ENCODE measurements at places on chromosomes 16 and 17.

GRCh38 chr17:78596871-78597764 lies 19.9 kb upstream of the DNAH17 start:
- DNase-seq, result no peak

DNA sequence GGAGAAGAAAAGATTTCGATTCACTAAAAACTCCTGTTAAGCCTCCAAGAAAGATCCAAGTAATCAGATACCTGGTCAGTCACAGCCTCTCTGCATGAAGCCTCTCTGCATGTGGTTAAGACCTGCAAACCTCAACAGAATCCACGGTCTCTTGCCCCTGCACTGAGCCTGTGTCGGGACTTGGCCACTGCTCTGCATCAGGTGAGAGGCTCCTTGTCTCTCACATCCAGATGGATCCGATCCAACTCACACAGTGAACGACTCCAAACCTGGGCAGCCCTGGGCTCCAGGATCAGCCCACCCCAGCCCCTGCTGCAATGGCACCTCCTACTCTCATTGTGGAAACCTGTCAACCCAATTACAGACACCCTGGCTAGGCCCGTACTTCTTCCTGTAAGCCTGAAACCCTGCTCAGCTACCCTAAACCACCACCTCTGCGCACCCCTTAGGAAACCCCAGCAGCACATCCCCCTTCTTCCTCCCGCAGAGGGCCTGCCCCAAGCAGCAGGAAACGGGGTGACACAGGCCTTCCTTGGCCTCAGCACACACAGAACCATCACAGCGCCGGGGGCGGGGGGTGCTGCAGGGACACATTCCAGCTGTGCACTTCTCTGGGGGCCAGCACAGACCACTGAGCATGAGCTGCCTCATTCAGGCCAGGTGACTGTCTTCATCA lies 129.5 kb downstream of the ANKRD11 start:
- no peak for DNase-seq

DNA sequence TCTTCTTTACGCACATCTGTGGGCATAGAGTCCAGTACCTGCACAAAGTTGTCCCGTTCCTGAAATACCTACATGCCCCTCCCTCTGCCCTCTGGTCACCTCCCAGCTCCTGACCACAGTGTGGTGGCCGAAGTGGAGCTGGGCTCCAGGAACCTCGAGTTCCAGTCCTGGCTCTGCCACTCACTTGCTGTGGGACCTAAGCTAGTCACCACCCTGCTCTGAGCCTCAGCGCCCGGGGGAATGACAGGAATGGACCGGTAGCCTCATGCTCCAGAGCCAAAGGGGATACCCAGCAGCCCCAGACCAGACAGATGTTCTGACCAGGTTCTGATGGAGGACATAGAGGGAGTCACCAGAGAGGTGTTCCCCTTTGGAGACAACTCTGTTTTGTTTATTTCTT lies 26.7 kb upstream of the ITGA3 start:
- no peak for DNase-seq

DNA sequence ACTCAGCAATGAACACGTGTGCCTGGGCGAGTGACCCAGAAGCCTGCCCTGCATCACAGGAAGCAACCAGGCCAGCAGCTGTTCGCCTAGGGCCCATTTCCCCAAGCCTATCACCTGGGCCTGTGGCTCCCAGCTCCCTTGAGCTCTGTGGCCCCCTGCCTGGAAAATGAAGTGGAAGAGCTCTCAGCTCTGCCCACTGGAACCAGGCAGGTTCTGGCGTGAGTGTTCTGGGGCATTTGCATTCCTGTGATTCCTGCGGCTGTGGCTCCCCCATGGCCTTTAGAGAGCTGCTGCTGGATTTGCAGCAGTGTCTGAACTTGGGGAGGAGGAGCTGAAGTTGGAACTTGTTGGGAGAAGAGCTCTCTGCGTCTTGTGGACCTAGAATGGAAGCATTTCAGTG lies 22.8 kb downstream of the PGS1 start:
- DNase-seq, result no peak

DNA sequence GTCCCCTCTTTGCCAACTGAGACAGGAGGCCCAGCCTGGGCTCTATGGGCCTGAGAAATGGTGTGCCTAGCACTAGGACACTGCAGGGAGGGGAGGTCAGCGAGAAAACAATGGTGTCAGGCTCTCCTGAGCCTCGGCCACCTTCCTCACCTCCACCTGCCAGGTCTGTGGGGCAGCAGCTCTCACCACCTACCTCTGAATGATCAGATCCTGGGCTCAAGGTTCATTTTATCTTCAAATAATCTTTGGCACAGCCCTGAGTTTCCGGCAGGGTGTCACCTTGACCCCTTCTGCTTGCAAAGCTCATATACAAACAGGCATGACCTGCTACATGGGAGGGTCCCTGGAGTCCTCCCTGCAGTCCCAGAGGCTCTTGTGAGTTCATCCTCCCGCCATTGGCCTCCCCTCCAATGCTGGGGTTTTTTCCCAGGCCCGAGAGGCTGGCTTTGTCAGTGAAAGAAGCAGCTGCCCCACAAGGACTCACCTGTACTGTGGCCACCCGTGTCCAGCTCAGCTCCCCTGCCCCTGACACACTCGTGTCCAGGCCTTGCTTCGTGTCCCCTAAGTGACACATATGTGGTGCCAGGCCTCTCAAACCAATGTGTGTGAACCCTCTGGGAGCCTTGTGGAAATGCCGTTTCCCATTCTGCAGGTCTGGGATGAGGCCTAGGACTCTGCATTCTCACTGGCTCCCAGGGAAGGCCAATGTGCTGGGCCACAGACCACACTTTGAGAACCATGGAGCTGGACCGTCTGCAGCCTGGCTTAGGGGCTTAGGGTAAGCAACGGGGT lies 176.8 kb upstream of the CIBAR2 start:
- no peak for DNase-seq

DNA sequence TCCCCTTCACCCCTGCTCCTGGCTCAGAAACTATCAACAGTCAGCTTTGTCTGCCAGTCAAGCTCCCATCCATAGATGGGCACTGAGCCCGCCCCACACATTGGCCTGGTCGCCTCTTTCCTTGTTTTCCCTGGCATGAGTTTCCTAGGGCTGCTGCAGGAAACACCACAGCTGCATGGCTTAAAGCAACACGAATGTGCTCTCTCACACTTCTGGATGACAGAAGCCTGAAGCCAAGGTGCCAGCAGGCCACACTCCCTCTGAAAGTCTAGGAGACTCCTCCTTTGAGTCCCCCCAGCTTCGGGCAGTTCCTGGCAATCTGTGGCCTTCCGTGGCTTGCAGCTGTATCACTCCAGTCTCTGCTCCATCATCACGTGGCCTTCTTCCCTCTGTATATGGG lies 69.9 kb downstream of the TBC1D16 start:
- DNase-seq, result peak; percentile 86

DNA sequence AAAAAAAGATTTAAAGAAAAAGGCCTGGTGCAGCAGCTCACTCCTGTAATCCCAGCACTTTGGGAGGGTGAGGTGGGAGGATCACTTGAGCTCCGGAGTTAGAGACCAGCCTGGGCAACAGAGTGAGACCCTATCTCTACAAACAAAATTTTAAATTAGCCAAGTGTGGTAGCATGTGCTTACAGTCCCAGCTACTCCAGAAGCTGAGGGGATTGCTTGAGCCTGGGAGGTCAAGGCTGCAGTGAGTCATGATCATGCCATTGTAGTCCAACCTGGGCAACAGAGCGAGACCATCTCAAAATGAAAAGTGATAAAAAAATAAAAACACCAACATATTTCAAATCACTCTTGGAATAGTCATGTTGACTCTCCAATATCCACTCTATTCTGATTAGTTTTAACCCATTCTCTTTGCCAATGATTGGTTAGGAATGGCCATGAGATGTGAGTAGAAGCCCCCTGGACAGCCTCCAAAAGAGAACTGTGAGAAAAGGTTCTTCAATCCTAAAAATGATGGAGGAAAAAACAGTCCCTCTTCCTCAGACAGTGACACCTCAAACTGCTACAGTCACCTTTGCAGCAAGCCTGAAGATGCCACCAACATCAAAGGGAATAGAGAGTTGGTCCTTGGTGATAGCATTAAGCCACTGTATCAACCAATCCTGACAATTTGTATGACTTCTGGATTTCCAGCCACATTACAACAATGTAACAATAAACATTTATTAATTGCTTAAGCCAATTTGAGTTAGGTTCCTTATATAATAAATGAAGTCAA lies 2.9 kb upstream of the KANSL1 start:
- no peak for DNase-seq

DNA sequence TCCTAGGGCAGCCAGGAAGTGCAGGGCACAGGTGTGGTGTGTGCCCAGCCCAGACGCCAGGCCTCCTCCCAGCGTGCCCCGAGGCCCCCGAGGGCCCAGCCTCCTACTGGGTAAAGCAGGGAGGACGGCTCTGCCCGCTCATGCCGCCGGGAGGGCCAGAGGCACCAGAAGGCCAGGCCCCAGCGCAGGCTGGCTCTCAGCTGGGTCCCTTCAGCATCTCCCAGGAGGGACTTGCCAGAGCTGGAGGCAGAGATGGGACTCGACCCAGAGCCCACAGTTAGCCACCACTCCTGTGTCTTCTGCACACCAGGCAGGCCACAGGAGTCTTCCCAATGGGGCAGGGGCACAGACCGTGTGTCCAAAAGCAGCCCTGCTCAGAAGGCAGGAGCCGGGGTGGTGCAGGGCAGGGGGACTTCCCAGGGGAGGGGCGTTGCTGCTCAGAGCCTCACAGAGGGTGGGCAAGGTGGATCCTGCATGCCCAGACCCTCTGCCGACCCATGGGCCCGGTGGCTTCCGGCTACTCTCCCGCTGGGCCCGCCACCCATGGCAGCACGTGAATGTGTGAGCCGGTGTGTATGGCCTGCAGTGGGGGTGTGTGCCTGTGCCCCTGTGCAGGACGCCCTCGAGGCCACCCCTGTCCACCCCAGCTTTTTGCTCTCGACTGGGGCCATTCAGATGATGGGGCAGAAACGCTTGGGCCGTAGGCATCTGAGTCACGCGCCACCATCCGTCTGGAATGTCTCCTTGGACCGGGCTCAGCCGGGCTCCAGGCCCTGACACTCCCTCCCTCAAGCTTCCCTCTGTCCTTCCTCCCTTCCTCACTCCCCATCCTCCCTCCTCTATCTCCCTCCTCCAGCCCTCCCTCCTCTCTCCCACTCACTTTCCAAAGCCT lies 5.7 kb upstream of the ZNF469 start:
- peak; percentile 25 for DNase-seq

DNA sequence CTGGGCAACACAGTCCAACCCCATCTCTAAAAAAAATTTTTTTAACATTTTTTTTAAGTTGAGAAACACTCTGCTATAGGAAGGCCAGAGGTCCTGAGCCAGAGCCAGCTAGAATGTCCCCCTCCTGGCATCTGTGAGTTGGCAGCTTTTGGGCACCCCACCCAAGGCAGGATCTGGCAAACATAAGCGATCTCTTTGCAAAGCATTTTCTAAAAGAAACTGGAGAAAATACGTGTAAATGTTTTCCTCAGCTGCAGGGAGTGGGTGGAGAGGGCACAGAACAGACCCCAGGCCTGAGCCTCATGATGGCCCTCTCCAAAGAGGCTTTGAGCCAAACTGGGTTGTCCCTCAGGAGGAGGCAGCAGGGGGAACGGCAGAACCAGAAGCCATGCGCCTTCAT lies 11.7 kb downstream of the CAVIN1 start:
- no peak for DNase-seq

DNA sequence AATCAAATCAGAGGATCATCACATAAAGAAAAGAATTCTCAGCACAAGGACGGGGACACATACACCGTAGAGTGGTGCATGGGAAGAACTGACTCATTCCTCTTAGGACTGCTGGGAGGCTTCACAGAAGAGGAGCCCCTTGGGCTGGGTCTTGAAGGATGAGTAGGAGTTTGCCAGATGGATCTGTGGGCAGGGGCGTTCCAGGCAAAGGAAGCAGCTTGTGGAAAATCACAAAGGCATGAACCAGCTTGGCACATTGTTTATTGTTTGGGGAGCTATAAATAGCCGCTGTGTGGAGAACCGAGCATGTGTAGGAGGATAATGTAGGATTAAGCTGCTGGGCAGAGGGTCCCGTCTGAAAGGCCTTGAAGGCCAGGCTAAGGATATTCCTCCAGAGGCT lies 5.1 kb upstream of the SLC16A11 start:
- no peak for DNase-seq

- no peak for DNase-seq
Observed at GRCh38 chr17:57587193-57587969, 157.7 kb downstream of the CCDC182 start.

DNA sequence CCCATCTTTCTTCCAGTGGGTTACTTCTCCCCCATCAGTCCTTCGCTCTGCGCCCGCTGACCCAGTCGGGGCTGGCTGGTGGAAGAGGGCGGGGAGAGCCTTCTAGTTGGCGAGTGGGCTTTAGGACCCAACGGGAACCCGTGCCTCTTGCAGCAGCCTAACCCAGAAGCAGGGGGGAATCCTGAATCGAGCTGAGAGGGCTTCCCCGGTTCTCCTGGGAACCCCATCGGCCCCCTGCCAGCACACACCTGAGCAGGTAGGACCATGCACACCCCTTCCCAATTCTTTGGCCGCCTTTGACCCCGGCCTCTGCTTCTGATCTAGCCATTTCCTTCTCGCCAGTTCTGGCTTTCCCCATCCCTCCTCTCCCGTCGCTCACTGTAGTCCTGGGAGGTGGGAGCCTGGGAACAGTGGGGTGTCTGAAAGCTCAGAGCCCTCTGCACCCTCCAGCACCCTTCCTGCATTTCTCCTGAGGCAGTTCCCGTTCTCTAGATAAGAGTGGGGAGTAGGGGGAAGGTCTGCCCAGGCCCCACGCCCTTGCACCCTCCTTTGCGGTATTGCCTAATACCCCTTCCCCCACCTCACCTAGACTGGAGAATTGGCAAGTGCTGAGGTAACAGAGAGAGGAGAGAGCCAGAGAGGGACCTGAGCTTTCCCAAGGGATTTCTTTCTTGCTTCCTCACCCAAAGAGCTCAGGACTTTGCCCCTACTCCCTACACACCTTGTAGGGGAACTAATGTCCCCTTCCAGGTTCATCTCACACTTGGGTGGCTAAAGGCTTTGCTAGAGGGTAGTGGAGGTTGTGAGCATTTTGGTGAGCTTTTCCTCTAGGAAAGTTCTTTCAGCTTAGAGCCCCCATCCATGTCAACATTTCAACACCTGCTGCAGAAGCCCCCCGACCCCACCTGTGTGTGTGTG lies at the start of gene RARA:
RARA (plus strand) TSS at position 150 of the 918 bp plus-strand sequence. CDS start 22,039 bp downstream, outside the sequence.
- no peak for DNase-seq

GRCh38 chr17:72710202-72710601 lies 382.3 kb downstream of the SLC39A11 start:
- DNase-seq, result no peak

DNA sequence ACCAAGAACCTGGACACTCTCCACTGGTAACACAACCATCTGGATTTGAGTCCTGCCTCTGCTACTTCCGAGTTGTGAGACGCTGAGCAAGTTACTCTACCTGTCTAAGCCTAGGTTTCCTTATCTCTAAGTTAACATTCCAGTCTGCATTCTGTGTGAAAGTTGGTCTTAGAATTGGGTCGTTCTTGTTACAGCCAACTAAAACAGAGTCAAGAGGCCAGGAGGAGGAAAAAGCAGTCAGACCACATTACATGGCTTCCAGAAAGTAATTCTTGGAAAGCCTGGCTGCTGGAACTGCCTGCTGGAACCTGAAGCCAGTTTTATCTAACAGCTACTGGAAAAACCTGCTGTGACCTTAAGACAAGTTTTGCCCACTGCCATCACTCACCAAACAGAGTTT lies 38.4 kb upstream of the XYLT1 start:
- DNase-seq, result no peak

- no peak for DNase-seq
Observed at GRCh38 chr16:80997964-80998620, 8.6 kb downstream of the CMC2 start.

All from pons (tissue), 1 donor.